ENCODE measurements at places on chromosomes 6 and 20.

DNA sequence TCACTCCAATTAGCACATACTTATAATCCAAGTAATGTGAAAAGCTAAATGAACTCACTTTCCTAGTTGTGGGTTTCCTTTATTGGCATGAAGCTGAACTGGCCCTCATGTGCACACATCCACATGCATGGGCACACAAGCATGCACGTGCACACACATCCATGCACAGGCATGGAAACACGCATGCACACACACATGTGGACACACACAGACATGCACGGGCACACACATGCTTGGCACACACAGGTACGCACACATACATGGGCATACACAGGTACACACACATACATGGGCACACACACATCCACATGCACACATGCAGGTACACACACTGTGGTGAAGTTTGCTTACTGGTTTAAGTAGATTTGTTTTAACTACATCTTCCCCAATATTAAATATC, 23.8 kb downstream of the SYNDIG1 start:
- DNase-seq: peak; percentile 20
- no peak overlapping the region for H3K4me3 ChIP-seq
- no peaks in the 10 kb centered on the region for H3K27me3 ChIP-seq
- H3K4me1 ChIP-seq: peaks cover 14% of the 10 kb centered on the region

GRCh38 chr6:36418558-36418957, 24.1 kb downstream of the PXT1 start:
- H3K4me1 ChIP-seq: no peaks in the 10 kb centered on the region
- H3K36me3 ChIP-seq: no peaks in the 10 kb centered on the region
- no peaks in the 10 kb centered on the region for H3K27me3 ChIP-seq
- no peak overlapping the region for H3K4me3 ChIP-seq

DNA sequence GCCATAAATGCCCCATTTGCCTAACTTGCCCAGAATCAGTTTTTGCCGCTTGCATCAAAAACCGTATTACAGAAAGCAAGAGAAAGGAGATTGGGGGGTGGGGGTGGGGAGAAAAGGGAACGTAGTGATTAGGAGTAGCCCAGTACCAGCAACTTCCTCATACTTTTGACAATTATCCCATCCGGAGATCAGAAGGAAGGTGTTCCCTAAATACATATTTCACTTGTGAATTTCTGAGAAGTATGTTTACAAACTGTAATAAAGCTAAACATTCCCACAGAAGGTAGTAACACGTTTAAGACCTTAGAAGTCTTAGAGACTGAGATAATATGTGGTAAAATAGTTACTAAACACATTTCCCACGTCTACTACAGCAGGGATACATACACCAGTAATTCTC, 14.5 kb downstream of the PREP start:
- no peaks in the 10 kb centered on the region for H3K27me3 ChIP-seq
- DNase-seq: no peak
- H3K4me1 ChIP-seq: no peaks in the 10 kb centered on the region

DNA sequence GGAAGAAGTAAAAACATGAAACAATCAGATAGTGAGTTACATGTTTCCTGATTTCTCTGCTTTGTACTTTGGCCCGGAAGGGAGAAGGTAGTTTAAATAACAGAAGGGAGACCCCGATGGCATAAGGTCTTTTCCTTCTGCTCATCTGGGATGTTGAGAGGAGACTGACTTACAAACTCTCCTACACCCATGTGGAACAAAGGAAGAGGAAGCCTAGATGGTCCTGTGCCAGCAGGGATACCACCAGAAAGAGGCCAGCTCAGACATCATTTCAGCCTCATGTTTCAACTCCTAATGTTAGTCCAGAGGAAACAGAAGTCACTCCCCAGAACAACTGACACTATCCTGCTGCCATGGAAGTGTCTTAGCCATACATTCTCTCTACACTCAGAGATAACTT, 250.7 kb upstream of the NOX3 start:
- DNase-seq: no peak
- H3K27me3 ChIP-seq: no peaks in the 10 kb centered on the region
- no peak overlapping the region for H3K27ac ChIP-seq
- no peaks in the 10 kb centered on the region for H3K4me1 ChIP-seq

- DNase-seq: peak; percentile 46
- H3K4me3 ChIP-seq: no peak overlapping the region
- H3K4me1 ChIP-seq: no peaks in the 10 kb centered on the region
- no peaks in the 10 kb centered on the region for H3K36me3 ChIP-seq
- H3K27ac ChIP-seq: no peak overlapping the region
Measured at GRCh38 chr20:33059741-33060390, 6.2 kb downstream of the BPIFB3 start.

DNA sequence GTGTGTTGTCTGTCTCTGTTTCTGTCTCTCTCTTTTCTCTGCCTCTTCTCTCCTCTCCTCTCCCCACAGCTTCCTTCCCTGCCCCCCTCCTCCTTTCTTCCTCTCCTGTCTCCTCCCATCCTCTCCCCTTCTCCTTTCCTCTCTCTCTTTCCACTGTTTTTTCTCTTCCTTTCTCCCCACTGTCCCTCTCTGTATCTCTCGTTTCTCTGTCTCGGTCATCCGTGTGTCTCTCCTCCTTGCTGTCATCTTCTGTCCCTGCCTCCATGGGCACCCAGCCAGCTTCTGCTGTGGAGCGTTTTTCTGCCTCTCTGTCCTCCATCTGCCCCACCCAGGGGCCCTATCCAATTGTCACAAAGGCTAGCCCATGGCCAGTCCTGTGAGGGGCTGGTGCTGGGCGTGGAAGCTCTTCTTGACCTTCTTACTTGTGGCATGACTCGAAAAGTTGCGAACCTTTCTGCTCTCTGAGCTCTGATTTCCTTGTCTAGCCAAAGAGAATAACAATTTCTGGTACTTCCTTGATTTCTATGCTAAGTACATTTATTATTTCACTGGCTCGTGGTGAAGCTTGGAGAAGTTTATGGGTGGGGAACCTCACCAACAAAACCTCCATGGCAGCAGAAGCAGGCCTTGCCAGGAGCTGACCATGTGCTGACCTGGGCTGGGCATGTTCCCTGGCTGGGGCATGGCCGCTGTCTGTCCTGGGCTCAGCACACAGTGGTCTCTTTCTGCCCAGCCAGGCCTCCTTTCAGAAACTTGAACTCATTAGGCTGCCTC, 69.3 kb downstream of the CEBPB start:
- H3K4me3 ChIP-seq: no peak overlapping the region
- H3K4me1 ChIP-seq: no peaks in the 10 kb centered on the region
- no peaks in the 10 kb centered on the region for H3K27me3 ChIP-seq
- no peak for DNase-seq
- no peak overlapping the region for H3K27ac ChIP-seq
- no peaks in the 10 kb centered on the region for H3K36me3 ChIP-seq

GRCh38 chr20:32969356-32970114, 34.7 kb downstream of the SUN5 start:
- no peak overlapping the region for H3K4me3 ChIP-seq
- H3K27me3 ChIP-seq: no peaks in the 10 kb centered on the region
- DNase-seq: peak; percentile 23
- H3K4me1 ChIP-seq: peaks cover 4% of the 10 kb centered on the region

GRCh38 chr20:34112600-34113101, 608 bp upstream of the EIF2S2 start:
- H3K27me3 ChIP-seq: no peaks in the 10 kb centered on the region
- peaks cover 28% of the 10 kb centered on the region for H3K36me3 ChIP-seq

GRCh38 chr6:82458147-82458546, 94.5 kb downstream of the TPBG start:
- no peaks in the 10 kb centered on the region for H3K27me3 ChIP-seq
- H3K4me1 ChIP-seq: no peaks in the 10 kb centered on the region
- peaks cover 16% of the 10 kb centered on the region for H3K36me3 ChIP-seq
- no peak overlapping the region for H3K27ac ChIP-seq
- no peak overlapping the region for H3K4me3 ChIP-seq
- DNase-seq: no peak

DNA sequence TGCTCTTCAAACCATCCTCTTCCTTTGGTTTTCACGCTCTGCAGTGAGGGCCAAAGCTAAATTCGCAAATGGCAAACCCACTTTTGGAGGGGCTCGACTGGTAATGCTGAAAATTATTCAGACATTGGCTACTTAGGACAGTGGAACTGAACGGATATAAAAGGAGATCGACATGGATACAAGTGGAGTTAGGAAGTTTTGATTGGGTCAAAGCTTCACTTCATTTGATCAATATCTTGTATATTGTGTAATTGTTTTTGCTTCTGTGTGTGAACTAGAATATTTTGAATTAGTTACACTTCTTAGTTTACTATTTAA, 1.2 kb downstream of the FAM8A1 start:
- no peaks in the 10 kb centered on the region for H3K4me1 ChIP-seq
- peak overlapping the region; percentile 84 for H3K4me3 ChIP-seq
- peaks cover 5% of the 10 kb centered on the region for H3K36me3 ChIP-seq
- no peaks in the 10 kb centered on the region for H3K27me3 ChIP-seq
- no peak for DNase-seq

DNA sequence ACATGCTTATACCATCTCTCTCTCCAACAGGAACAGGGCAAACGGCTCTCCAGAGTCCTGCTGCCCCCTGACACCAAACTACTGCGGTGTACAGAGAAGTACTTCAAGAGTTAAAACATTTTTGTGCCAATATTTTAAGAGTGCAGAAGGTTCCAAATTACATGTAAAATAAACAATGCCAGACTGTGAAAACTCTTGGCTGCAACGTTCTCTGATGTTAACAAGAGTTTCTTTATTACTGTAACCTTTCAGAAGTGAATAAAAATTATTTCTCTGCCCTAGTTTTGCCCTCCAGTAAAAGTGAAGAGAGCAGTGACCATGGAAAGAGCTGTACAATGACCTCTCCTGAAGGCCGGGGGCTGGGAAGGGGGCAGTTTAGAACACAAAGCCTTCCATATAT, 41.4 kb upstream of the FAM83C start:
- no peak overlapping the region for H3K27ac ChIP-seq
- H3K36me3 ChIP-seq: no peaks in the 10 kb centered on the region
- 0 out of 2 replicates have a peak, but pooled peaks cover 2% of the 10 kb centered on the region for H3K4me1 ChIP-seq
- no peaks in the 10 kb centered on the region for H3K27me3 ChIP-seq

GRCh38 chr6:7246401-7247178, 66.4 kb downstream of the SSR1 start:
- H3K27ac ChIP-seq: no peak overlapping the region
- DNase-seq: peak; percentile 79
- no peaks in the 10 kb centered on the region for H3K27me3 ChIP-seq
- H3K4me1 ChIP-seq: peaks cover 12% of the 10 kb centered on the region
- peaks cover 8% of the 10 kb centered on the region for H3K36me3 ChIP-seq

DNA sequence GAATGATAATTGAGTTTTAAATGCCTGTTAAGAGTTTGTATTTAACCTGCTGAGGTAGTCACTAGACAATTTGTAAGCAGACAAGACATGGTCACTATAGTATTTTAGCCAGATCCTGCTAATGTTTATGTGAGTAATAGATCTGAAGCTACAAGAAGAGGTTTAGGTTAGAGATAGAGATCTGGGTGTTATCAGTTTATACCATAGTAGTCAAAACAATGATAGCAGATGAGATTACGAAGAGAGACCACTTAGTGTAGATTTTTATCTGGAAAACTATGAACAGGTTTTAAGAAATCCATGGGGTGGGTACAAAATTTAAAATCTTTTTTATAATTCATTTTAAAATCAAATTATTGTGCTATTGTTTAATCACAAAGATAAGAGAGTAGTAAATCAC, 47.5 kb downstream of the PHIP start:
- peaks cover 35% of the 10 kb centered on the region for H3K36me3 ChIP-seq
- no peak for DNase-seq
- no peaks in the 10 kb centered on the region for H3K4me1 ChIP-seq
- no peaks in the 10 kb centered on the region for H3K27me3 ChIP-seq
- no peak overlapping the region for H3K4me3 ChIP-seq
- H3K27ac ChIP-seq: no peak overlapping the region

DNA sequence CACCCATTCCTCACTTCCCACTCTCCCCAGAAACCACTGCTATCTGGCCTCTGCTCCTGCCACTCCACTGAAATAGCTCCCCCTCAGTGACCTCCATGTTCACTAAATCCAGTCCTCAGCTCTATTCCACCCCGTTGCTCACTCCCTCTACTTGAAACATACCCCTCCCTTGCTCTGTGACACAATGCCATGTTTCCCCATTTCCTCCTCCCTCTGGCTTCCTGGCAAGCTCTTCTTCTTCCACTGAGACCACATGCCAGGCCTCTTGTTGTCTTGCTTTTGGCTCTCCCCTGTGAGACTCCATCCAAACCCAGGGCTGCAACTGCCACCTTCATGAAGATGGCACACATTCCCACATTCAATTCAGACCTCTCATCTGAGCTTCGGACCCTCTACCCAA, 13.9 kb downstream of the TMEM151B start:
- H3K27me3 ChIP-seq: no peaks in the 10 kb centered on the region
- no peak for DNase-seq
- H3K4me3 ChIP-seq: no peak overlapping the region
- no peaks in the 10 kb centered on the region for H3K36me3 ChIP-seq

GRCh38 chr20:38221119-38221589, 39.4 kb downstream of the KIAA1755 start:
- no peaks in the 10 kb centered on the region for H3K27me3 ChIP-seq
- H3K36me3 ChIP-seq: no peaks in the 10 kb centered on the region
- no peak overlapping the region for H3K27ac ChIP-seq
- peak; percentile 89 for DNase-seq

- peak; percentile 95 for DNase-seq
- 0 out of 2 replicates have a peak, but pooled peaks cover 2% of the 10 kb centered on the region for H3K27me3 ChIP-seq
- H3K4me1 ChIP-seq: peaks cover 5% of the 10 kb centered on the region
Measured at GRCh38 chr6:3209114-3210023, 18.1 kb downstream of the TUBB2B start.

GRCh38 chr6:56758120-56758519, 115.4 kb upstream of the DST start:
- no peaks in the 10 kb centered on the region for H3K27me3 ChIP-seq
- no peak overlapping the region for H3K4me3 ChIP-seq
- H3K36me3 ChIP-seq: no peaks in the 10 kb centered on the region
- DNase-seq: no peak
- no peak overlapping the region for H3K27ac ChIP-seq
- peaks cover 7% of the 10 kb centered on the region for H3K4me1 ChIP-seq

DNA sequence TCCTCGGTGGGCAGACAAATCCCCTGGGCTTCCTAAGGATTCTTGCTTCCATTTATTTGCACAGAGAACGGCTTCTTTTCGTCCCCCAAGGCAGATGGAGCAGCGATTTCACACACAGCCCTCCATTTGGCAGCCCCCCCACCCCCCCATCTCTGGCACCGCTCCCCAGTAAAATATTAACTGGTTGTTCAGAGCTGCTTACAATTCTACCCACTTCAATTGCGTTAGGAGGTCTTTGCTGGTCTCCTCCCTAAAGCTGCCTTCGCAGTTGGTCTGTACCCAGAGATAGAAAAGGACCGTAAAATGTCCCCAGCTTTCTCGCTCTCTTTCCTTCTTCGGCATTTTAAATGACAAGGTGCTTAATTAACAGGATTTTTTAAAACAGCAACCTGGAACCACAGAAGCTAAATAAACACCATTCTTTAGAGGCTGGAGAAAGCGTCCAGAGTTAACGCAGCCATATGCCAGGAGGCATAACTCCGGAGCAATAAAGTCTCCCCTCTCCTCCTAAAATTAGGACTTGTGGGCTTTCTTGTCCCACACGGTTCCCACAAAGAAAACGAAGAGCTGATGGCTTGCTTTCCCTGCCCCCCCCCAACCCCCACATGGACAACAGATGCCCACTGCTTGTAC, 1.7 kb upstream of the ZMYND8 start:
- H3K27me3 ChIP-seq: no peaks in the 10 kb centered on the region
- DNase-seq: no peak
- peaks cover 48% of the 10 kb centered on the region for H3K4me1 ChIP-seq
